Diencephalon (tissue), 1 donor: ENCODE measurements at places on chromosomes 3 and 15. TPM values are rescaled to one million over a fixed set of nuclear protein-coding genes. Genes with fewer than 3 reads are reported as not detected.

FBXO40 gene
- total RNA-seq = not detected

FBXW12 gene
- 1.8 TPM for total RNA-seq

RBM15B gene
- 30.7 TPM for total RNA-seq

CIDEC gene
- total RNA-seq = not detected

LRTM1 gene
- not detected for total RNA-seq

GOLGA8H gene
- 2.1 TPM for total RNA-seq

C2CD4A gene
- under 0.01 TPM for total RNA-seq

RTP3 gene
- total RNA-seq = not detected

TMEM158 gene
- total RNA-seq = 18.9 TPM

OR5H6 gene
- not detected for total RNA-seq

SCN5A gene
- total RNA-seq = 2.8 TPM

PRC1 gene
- 33.0 TPM for total RNA-seq

ACKR2 gene
- 0.46 TPM for total RNA-seq

SLC9A9 gene
- total RNA-seq = 13.4 TPM

TMEM212 gene
- not detected for total RNA-seq

ATP13A4 gene
- 30.7 TPM for total RNA-seq

CTSH gene
- total RNA-seq = 32.3 TPM

OR5H1 gene
- not detected for total RNA-seq

AGBL1 gene
- total RNA-seq = 3.0 TPM

SEMA6D gene
- total RNA-seq = 83.0 TPM

SPINT1 gene
- total RNA-seq = 6.9 TPM

RLBP1 gene
- 0.69 TPM for total RNA-seq

ZNF660 gene
- total RNA-seq = 11.5 TPM

NR2E3 gene
- total RNA-seq = not detected

CYP8B1 gene
- not detected for total RNA-seq

RTP4 gene
- total RNA-seq = 0.23 TPM

CNTN4 gene
- 96.0 TPM for total RNA-seq

XPC gene
- total RNA-seq = 18.9 TPM

SCAANT1 gene
- not detected for total RNA-seq

PATL2 gene
- total RNA-seq = not detected

PRICKLE2 gene
- total RNA-seq = 69.9 TPM

ANKRD63 gene
- total RNA-seq = 2.3 TPM

SST gene
- 80.5 TPM for total RNA-seq

MAGEF1 gene
- 47.1 TPM for total RNA-seq

PP2D1 gene
- not detected for total RNA-seq

PLSCR5 gene
- total RNA-seq = 3.0 TPM

SEMA3G gene
- total RNA-seq = 4.4 TPM

IREB2 gene
- total RNA-seq = 73.6 TPM

SLC6A1 gene
- 154 TPM for total RNA-seq

CYP1A1 gene
- 0.23 TPM for total RNA-seq

LRRC57 gene
- 17.1 TPM for total RNA-seq

ANKUB1 gene
- total RNA-seq = 4.2 TPM

CELSR3 gene
- total RNA-seq = 30.4 TPM

HYAL1 gene
- 0.69 TPM for total RNA-seq

MOBP gene
- 0.92 TPM for total RNA-seq

PLA2G4B gene
- 5.1 TPM for total RNA-seq

C3orf70 gene
- total RNA-seq = 54.9 TPM

STXBP5L gene
- total RNA-seq = 23.8 TPM

MYL3 gene
- 1.2 TPM for total RNA-seq

DNAH12 gene
- total RNA-seq = 3.5 TPM
